ENCODE measurements at places on chromosomes 1 and 21.

- DNase-seq: no peak
These were observed 15.2 kb upstream of the PGBD2 start for GRCh38 chr1:248890549-248891498.

- no peak for DNase-seq
These were observed 48.8 kb upstream of the CAMK1G start for GRCh38 chr1:209534496-209535250.

DNA sequence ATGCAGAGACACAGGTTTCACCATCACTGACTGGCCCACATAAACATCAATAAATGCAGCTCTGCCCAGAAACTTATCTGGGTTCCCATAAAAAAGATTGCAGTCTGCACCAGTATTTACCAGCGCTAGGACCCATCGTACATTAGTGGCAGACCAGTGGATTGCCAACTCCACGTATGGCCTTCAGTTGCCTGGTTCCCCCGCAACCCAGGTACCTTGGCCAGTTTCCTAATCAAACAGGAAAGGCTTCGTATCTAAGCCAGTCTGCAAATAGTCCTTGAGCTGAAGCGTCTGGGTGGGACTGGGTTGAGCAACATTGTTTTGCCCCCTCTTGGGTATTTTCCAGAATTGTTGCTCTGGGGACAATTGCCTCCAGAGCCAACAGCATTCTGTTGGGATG lies 1639.3 kb downstream of the MRPL39 start:
- no peak for DNase-seq

DNA sequence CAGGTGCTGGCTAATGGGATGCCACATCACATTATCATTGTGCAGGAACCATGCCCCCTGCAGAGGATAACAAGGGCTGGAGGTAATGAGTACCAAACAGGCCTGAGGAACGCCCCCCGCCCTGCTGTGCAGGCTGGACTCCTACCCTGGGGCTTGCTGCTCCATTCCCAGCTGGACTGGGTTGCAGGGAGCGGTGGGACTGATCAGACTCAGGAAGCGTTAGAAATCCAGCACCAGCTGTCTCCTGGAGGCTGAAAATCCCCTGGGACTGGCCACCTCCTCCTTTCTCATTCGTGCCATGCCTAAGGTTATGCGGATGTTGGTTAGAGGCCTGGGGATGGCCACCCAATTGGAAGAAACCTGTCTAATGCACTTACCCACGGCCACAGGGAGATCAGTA lies 36.9 kb upstream of the POU3F1 start:
- no peak for DNase-seq

DNA sequence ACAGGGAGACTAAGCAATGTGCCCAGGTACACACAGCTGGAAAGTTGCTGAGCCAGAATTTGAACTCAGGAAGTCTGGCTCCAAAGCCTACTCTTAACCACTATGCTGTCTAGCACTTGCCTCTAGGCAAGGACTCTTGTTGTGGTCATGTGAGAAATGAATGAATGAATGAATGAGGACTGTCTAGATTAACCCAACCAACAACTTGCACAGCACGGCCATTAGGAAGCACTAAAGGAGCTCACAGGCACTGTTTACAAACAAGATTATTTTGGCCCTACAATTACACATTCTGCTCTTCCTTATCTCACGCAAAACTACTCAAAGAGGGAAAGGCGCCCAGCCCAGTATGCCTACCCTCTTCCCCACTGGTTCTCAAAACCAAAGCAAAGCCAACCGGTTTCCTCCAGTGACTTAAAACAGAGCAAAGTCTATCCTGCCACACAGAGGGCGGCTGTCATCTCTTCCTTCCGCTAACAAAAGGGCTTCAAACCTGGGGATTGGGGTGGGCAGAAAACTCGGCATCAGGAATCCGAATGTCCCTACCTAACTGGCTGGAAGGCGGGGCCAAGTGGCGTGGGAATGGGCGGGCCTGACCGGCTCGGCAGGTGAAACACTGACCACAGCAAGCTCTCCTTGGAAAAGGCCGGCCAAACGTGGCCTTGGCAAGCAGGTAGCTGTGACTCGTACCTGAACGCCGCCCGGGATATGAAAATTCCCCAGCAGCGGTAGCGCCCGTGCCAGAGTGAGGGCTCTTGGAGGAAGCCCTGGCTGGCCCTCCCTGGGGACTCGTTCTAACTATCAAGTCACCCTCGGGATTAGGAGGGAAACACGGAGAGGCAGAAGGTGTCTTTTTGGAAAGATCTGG lies 948 bp downstream of the STK40 start:
- no peak for DNase-seq

DNA sequence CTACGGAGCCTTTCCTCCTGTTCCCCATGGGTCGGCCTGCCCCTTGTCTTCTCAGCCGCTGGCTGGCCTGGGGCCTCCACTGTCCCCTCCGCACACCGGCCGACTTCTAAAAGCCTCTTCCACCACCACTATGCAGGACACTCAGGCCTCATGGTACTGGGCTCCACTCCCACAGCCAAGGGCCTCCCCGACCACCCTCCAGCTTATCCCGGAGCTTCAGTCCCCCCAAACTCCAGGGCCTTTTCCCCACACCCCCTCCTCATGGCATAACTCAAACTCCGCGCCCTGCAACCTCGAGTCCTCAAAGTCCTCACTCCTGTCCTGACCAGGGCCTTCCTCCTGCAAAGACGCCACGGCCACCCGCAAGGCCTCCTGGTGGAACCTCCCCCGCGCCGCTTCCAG lies 2.0 kb downstream of the LRRC41 start:
- DNase-seq: no peak

GRCh38 chr21:36547464-36547863 lies 67.5 kb upstream of the CLDN14 start:
- no peak for DNase-seq

GRCh38 chr1:36950604-36951291 lies 83.6 kb downstream of the GRIK3 start:
- DNase-seq: no peak

GRCh38 chr21:46250146-46250725 lies 21.7 kb upstream of the LSS start:
- no peak for DNase-seq

GRCh38 chr1:51378871-51379270 lies 48.5 kb upstream of the TTC39A start:
- no peak for DNase-seq

DNA sequence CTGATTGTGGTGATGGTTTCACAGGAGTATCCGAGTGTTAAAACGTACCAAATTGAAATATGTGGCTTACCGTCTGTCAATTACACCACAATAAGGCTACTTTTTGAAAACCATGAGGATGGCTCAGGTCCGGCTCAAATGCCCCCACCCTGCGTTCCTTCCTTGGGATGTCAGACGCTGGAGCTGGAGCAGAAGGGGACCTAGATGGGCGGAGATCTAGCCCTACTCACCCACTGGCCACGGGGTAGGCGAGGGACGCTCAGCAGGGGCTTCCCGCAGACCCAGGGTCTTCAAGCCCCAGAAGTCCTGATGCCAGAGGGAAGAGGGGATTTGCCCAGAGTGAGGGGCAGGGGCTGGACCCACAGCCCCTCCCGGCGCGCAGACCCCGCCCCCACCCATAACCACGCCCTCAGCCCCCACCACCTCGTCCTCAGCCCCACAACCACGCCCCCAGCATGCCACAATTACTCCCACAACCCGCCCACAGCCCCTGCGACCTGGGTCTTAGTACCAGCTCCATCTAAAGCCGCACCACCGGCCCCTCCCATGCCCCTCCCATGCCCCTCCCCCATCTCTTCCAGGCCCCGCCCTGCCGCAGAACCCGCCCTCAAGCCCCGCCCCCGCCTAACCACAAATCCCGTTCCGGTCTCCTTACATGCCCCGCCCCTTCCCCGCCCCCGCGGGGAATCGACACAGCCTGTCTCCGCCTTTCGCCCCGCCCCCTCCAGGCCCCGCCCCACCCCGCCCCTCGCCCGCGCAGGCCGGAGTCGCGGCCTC lies at the start of gene LRRC3:
Gene LRRC3 (plus strand): TSS at position 764 of the 777 bp plus-strand sequence. CDS start 1,135 bp downstream, outside the sequence.
- DNase-seq: peak; percentile 72

GRCh38 chr1:119935373-119935772 lies 39.1 kb upstream of the ADAM30 start:
- no peak for DNase-seq

GRCh38 chr1:198620951-198621824 lies 17.7 kb upstream of the PTPRC start:
- no peak for DNase-seq

- peak; percentile 19 for DNase-seq
These were observed 66.2 kb upstream of the IRF2BP2 start for GRCh38 chr1:234676103-234676594.

GRCh38 chr1:119727991-119728390 lies 16.3 kb downstream of the PHGDH start:
- DNase-seq: no peak
